ENCODE measurements at places on chromosomes 4 and X.

DNA sequence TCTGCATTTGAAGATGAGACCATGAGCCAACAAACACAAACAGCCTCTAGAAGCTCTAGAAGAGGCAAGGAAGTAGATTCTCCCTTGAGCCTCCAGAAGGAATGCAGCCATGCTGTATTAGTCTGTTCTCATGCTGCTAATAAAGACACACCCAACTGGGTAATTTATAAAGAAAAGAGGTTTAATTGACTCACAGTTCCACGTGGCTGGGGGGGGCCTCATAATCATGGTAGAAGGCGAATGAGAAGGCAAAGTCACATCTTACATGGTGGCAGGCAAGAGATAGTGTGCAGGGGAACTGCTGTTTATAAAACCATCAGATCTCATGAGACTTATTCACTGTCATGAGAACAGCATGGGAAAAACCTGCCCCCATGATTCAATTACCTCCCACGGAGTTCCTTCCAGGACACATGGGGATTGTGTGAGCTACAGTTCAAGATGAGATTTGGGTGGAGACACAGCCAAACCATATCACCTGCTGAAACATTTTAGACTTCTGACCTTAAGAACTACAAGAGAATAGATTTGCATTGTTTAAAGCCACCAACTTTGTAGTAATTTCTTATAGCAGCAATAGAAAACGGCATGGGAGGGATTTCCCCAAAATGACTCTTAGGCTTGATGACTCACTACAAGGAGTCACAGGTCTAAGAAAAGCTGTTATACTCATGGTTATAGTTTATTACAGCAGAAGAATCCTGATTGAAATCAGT is 284.4 kb upstream of the SFRP2 start:
- no peak for DNase-seq

GRCh38 chr4:22237155-22237751 is 278.6 kb downstream of the ADGRA3 start:
- peak; percentile 48 for DNase-seq

DNA sequence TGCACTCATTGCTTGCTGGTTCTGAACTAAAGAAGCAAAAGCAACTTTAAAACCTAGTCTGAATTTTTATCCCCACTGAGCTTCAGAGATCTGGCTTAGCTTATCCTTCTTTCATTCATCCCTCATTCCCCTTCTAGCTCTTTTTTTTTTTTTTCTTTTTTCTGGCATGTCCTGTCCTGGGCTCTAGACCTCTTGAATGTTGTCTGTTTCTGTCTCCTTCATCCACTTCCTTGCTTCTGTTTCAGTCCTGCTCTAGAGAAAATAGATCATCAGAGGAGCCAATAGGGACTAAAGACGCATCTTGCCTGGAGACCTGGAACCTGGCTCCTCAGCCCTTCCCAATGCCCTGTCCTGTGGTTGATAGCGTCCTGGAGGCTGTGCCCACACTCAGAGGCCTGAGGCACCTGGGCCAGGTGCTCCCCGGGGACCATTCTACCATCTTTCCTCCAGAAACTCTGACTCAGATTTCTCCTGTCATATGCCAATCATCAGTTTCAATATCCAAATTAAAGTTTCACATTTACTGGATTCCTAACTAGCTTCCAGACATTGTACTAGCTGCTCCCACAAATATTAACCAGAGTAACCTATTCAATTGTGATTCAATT is 115.7 kb upstream of the GATB start:
- no peak for DNase-seq

GRCh38 chr4:141132709-141133145 is 542 bp downstream of the RNF150 start:
- DNase-seq = no peak

DNA sequence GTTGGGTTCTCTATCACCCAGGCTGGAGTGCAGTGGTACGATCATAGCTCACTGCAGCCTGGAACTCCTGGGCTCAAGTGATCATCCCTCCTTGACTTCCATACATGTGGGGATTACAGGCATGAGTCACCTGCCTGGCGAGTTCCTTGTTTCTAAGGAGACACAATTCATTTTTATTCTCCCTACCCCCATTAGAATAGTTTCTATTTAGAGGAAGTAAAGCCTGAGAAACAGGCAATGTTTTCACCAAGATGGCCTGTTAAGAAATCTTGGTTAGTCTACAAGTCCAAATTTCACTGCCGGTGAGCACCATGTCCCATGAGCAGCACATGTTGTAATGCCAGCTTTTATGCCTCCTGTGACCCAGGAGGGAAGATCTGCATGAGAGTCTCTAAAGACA is 5.7 kb downstream of the CYBB start:
- DNase-seq = no peak

GRCh38 chrX:153600921-153601320 is 2.0 kb upstream of the CCNQ start:
- DNase-seq = no peak

- no peak for DNase-seq
Measured at GRCh38 chr4:154854362-154854761, 73.3 kb downstream of the RBM46 start.

GRCh38 chr4:162957521-162958143 is 209.1 kb downstream of the NAF1 start:
- DNase-seq = no peak

DNA sequence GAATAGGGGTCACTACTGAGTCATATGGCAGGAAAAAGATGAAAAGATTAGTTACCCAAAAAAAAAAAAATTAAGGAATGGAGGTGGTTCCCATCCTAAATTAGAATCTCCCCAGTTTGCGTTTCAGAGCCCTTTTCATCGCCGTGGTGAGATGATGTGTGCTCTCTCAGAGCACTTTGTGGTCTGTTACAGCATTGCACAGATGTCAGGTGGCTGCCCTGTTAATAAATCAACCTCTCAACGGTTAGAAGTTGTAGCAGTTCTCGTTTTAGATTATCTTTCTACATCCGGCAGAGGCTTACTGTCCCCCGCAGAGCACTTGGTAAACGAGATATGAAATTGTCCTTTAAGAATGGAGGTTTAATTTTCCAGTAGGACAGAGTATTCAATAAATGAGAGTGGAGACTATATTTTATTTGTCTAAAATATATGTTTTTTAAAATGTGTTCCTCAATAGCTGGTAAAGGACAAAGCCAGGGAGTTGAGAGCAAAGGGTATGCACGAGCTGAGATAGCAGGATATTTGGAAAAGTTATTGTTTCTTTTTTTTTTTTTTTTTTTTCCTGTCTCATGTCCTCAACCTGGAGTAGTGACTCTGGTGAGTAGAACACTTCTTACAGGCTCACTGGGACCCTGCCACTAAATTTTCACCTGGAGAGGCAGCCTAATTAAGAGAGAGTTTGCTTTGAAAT is 26.9 kb downstream of the AFF1 start:
- peak; percentile 9 for DNase-seq

DNA sequence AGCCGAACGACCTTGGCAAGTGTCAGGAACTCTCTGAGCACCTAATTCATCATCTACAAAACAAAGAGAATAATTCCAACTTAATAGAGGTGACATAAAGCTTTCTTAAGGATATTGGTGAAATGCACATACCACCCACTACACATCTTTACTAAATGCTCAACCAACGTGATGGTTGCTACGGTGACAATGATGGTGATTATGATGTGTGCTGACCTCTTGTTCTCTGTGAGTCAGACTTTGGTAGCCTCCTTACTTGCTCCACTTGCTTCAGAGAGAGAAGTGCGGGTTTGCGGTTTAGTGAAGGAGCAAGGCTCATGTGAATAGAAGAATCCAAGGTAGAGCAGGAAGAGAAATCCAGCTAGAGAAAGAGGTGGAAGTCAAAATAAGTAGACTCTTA is 52.8 kb upstream of the CLNK start:
- DNase-seq = no peak

GRCh38 chr4:142824368-142824767 is 21.7 kb downstream of the INPP4B start:
- DNase-seq = no peak

DNA sequence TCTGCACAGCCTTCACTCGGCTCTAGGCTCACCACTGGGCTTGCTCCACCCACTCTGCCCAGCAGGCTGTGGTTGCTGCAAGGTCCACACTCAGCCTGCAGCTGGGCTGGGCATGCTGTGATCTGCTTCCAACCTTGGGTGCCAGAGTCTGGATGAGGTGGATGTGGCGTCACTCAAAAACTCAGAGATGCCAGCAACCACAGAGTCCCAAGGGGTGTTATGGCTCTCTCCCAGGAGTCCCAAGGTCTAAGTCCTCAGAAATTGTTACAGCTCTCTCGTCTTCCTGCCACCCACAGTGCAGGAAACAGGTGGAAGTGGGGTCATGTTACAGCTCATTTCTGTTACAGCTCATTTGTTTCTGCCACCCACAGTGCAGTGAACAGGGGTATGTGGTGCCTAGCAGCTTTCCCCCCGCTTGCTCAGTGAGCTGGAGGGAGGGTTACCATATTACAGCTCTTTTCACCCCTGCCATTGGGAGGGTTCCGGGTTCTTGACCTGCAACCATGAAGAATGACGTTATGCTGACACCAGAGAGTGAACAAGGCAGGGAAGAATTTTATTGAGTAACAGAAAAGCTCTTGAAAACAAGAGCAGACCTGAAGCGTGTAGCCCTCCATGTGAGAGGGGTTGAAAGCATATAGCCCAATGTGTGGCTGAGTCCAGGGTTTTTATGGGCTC is 893.9 kb downstream of the PCDH7 start:
- DNase-seq = no peak

GRCh38 chr4:187608001-187608421 is 387.6 kb upstream of the ZFP42 start:
- no peak for DNase-seq

- DNase-seq = no peak
Measured at GRCh38 chr4:144734522-144734921, 88.6 kb downstream of the HHIP start.

DNA sequence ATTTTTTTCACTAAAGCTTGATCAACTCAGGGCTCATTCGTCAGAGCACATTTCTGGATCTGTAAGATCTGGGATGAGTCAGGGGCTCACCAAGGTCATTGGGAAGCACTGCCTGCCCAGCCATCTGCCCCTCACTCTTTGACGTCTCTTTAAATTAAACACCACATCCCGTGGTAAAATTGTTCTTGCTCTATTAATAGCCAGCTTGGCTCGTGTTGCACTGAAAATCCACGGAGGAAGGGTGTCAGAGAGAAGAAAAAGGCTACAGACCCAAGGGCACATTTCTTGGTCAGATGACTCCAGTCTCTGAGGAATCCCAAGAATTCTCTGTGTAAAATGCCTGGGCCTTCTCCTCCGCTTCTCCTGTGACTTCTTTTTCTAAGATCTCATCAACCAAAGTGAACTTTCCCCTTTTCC is 45.7 kb upstream of the GATB start:
- no peak for DNase-seq

- DNase-seq = no peak
Measured at GRCh38 chr4:182842759-182843390, 74.3 kb downstream of the DCTD start.

DNA sequence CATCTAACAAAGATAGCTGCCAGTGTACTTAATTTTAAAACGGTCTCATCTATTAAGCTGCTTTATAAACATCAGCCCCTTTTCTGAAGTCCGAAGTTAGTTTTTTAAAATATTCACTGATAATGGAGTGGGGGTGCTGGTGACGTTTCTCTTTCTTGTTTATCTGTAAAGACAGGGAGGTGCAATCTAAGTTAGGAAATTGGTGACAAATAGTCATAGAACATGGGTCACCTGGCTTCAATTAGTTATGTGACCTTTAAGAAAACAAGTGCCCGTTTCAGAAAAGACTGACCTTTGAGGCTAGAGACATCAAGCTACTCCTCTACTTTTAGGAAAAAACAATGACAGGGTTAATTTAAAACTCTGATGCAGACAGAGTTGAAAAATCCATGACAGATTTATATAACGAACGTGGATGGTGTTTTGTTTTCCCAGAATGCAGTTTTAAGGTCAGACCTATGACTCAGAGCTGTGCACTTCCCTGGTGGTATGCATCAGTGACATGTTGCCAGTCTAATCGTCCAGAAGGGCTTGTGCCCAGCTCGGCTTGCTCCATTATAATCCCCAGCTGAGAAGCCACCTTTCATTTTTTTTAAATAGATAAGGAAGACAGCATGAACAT is 38.2 kb downstream of the FHL1 start:
- no peak for DNase-seq

GRCh38 chrX:37594755-37595382 is 23.4 kb downstream of the LANCL3 start:
- no peak for DNase-seq

- no peak for DNase-seq
Measured at GRCh38 chr4:139815778-139816601, 150.4 kb downstream of the MGST2 start.

- DNase-seq = no peak
Measured at GRCh38 chrX:151821226-151821625, 86.7 kb downstream of the CNGA2 start.

- no peak for DNase-seq
Measured at GRCh38 chr4:59553063-59553720, 1646.9 kb upstream of the ADGRL3 start.

All from CD8-positive, alpha-beta T cell (primary cell).